ENCODE measurements at places on chromosomes 11 and 22. TPM values are rescaled to one million over a fixed set of nuclear protein-coding genes. Genes with fewer than 3 reads are reported as not detected.

Gene AAMDC
- total RNA-seq, result 103 TPM

Gene TESMIN
- 0.78 TPM for total RNA-seq

Gene SPA17
- 4.7 TPM for total RNA-seq

- H3K36me3 ChIP-seq, result no peaks in the 10 kb centered on the region
- DNase-seq, result no peak
- H3K4me3 ChIP-seq, result no peak overlapping the region
These were observed 547.3 kb upstream of the CADM1 start for GRCh38 chr11:116051494-116051893.

DNA sequence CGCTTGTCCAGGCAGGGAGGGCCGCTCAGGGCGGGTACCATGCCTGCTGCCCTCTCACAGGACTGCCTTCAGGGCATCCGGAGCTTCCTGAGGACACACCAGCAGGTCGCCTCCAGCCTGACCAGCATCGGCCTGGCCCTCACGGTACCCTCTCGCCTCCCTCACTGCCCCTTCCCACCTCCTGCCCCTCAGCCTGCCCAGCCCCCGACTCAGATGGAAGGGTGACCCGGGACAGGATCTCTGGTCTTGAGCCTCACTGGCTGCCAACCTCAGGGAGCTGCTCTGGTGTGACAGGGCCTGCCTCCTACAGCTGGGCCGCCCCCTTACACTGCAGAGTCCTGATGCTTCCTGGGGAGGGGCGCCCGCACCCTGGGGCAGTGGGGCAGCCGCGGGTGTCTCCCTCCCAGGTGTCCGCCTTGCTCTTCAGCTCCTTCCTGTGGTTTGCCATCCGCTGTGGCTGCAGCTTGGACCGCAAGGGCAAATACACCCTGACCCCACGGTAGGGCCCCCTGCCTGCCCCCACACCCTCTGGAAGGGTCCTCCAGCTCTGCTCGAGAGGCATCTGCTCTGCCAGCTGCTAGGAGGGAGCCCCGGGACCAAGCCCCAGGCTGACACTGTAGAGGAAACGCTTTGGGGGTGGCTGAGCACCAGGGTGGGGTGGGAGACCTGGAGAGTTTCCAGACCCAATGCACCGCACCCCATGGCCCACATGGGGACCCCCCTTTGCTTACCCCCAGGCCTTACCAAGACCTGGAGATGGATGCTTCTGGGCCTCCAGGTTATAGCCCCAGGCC lies 14.6 kb downstream of the TSPAN32 start:
- peak overlapping the region; percentile 92 for H3K27ac ChIP-seq
- H3K36me3 ChIP-seq, result no peaks in the 10 kb centered on the region
- H3K27me3 ChIP-seq, result no peaks in the 10 kb centered on the region
- no peak for DNase-seq
- peaks cover 42% of the 10 kb centered on the region for H3K4me1 ChIP-seq

GRCh38 chr11:69274531-69275016 lies 19.4 kb upstream of the MYEOV start:
- H3K4me1 ChIP-seq, result peaks cover 6% of the 10 kb centered on the region
- H3K36me3 ChIP-seq, result no peaks in the 10 kb centered on the region
- no peak overlapping the region for H3K4me3 ChIP-seq
- H3K27ac ChIP-seq, result no peak overlapping the region
- no peak for DNase-seq
- no peaks in the 10 kb centered on the region for H3K27me3 ChIP-seq

DNA sequence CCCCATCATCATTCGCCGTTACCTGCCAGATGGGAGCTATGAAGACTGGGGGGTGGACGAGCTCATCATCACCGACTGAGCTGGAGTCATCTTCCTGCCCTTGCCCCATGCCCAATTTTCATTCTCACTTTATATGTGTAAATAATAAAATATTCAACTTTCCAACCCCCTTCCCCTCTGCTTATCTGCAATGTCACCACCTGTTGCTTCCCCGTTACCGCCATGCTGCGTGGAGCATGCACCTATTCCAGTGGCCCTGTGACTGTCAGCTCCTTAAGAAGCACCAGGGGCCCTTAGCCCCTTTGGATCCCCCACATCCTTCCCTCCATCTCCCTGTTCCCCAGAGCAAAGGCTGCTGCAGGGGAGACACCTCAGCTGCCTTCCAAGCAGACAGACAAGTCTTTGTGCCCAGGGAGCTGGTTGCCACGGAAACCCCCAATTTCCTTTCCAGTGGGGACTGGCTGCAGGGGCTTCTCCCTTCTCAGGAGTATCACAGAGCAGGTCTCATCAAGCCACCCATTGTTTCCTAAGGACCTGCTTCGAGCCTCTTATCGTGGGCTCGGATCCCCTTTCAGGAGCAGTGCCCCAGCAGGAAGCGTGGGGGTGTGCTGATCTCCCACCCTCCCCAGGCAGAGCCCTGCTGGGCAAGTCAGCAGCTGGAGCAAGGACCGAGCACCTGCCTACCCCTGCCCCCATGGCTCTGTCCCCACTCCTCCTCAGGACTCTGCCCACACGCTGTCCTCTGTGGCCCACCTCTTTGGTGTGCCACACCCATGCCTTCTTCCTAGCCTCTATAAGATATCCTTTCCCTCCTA lies 14.3 kb downstream of the POLR2F start:
- H3K27ac ChIP-seq, result no peak overlapping the region
- H3K36me3 ChIP-seq, result peaks cover 20% of the 10 kb centered on the region
- no peak overlapping the region for H3K4me3 ChIP-seq
- DNase-seq, result no peak
- H3K4me1 ChIP-seq, result peaks cover 14% of the 10 kb centered on the region

GRCh38 chr11:74953451-74953850 lies 4.4 kb downstream of the SPCS2 start:
- DNase-seq, result no peak
- no peaks in the 10 kb centered on the region for H3K4me1 ChIP-seq
- H3K27me3 ChIP-seq, result no peaks in the 10 kb centered on the region
- no peak overlapping the region for H3K4me3 ChIP-seq

GRCh38 chr11:65797711-65798110 lies 10.8 kb downstream of the OVOL1 start:
- no peak overlapping the region for H3K27ac ChIP-seq
- H3K36me3 ChIP-seq, result no peaks in the 10 kb centered on the region
- H3K4me3 ChIP-seq, result no peak overlapping the region
- no peak for DNase-seq
- no peaks in the 10 kb centered on the region for H3K27me3 ChIP-seq

- no peak for DNase-seq
- H3K4me3 ChIP-seq, result no peak overlapping the region
- no peaks in the 10 kb centered on the region for H3K4me1 ChIP-seq
- no peaks in the 10 kb centered on the region for H3K36me3 ChIP-seq
- no peaks in the 10 kb centered on the region for H3K27me3 ChIP-seq
These were observed 35.2 kb downstream of the IGLL1 start for GRCh38 chr22:23544852-23545251.

- H3K4me3 ChIP-seq, result no peak overlapping the region
- DNase-seq, result no peak
- H3K27me3 ChIP-seq, result no peaks in the 10 kb centered on the region
- no peaks in the 10 kb centered on the region for H3K36me3 ChIP-seq
- H3K27ac ChIP-seq, result peak overlapping the region; percentile 46
These were observed 158.1 kb downstream of the FBXO7 start for GRCh38 chr22:32632512-32633315.

- no peaks in the 10 kb centered on the region for H3K36me3 ChIP-seq
- H3K27ac ChIP-seq, result no peak overlapping the region
- DNase-seq, result no peak
- H3K4me1 ChIP-seq, result no peaks in the 10 kb centered on the region
- no peaks in the 10 kb centered on the region for H3K27me3 ChIP-seq
These were observed 119.7 kb downstream of the CWF19L2 start for GRCh38 chr11:107337917-107338316.

DNA sequence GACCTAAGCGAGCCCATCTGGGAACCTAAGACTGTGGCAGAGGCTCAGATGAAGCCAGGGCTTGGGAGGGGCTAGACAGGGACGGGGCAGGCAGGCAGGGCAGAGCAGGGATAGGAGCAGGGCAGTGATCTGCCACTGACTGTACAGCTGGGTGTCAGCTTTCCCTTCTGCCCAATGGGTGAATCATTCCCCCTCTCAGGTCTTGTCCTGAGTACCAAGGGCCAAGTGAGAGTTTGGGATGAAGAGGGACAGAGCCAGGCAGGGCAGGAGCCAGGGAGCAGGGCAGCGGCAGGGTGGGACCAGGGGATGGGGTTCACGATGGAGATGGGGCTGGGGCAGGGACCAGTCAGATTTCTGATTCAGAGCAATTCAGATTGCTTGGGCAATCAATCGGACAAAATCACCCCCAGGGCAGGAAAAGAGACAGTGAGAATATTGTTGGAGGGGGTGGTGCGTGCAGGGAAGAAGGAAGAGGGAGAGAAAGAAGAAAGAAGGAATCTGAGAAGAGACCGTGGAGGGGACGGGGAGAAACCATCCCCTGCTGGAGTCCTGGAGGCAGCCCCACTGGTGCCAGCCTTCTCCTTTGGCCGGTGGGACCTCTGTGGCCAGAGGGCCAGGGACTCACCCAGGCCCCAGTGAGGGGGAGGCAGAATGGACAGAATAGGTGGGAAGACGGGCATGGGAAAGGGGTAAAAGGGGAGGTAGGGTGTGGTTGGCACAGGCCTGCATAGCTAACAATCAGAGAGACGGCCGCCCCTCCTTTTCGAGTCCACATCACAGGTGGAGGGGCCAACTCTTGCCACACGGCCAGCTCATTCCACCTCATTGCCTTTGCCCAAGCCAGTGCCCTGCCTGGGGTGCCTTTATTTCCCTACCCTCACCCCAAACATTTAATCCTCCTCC lies 47.2 kb downstream of the CYTH4 start:
- peaks cover 11% of the 10 kb centered on the region for H3K4me1 ChIP-seq
- no peaks in the 10 kb centered on the region for H3K36me3 ChIP-seq
- H3K27ac ChIP-seq, result no peak overlapping the region
- no peak for DNase-seq
- H3K4me3 ChIP-seq, result no peak overlapping the region
- peaks cover 15% of the 10 kb centered on the region for H3K27me3 ChIP-seq

- no peaks in the 10 kb centered on the region for H3K27me3 ChIP-seq
- no peak overlapping the region for H3K27ac ChIP-seq
- H3K36me3 ChIP-seq, result no peaks in the 10 kb centered on the region
- no peak for DNase-seq
- H3K4me1 ChIP-seq, result no peaks in the 10 kb centered on the region
These were observed 359.3 kb downstream of the TENM4 start for GRCh38 chr11:79081471-79082031.

- H3K27me3 ChIP-seq, result no peaks in the 10 kb centered on the region
- DNase-seq, result no peak
These were observed 49.7 kb downstream of the ARRB1 start for GRCh38 chr11:75301601-75302345.

DNA sequence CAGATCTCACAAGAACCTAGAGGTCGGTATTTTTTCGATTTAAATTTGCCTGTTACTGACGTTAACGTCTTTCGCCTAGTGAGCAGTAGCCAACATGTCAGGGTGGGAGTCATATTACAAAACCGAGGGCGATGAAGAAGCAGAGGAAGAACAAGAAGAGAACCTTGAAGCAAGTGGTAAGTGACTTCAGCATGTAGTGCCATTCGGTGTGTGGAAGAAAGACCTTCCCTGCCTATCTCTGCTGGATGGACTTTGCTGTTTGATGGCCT lies 750 bp downstream of the XRCC6 start:
- peaks cover 45% of the 10 kb centered on the region for H3K36me3 ChIP-seq
- H3K27me3 ChIP-seq, result no peaks in the 10 kb centered on the region
- H3K27ac ChIP-seq, result peak overlapping the region; percentile 98
- DNase-seq, result no peak
- H3K4me1 ChIP-seq, result no peaks in the 10 kb centered on the region

DNA sequence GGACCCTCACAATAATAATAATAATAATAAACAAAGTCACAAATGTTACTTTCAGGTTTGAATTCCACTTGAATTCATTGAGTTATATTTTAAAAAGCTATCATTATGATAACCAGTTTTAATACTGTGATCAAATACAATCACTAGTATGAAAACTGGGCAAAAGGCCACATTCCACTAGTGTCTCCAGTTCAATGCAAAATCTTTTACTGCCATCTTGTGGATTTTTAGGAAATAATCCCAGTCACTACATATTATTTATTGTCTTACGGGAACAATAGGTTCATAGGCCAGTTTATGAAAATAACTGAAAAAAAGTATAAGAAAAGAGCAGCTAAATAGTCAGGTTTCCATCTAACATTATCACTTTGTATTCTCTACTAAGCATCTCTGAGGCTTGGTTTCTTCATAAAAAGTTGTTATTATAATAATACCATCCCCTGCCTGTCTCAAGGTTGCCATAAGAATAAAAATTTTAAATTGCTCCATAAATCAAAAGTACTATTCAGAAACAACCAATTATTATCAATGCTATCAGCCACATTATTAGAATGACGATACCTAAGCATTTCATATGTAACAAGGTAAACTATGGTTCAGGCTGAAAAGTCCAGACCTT lies 533.9 kb upstream of the CCDC90B start:
- no peaks in the 10 kb centered on the region for H3K27me3 ChIP-seq
- DNase-seq, result no peak
- H3K4me3 ChIP-seq, result no peak overlapping the region
- no peaks in the 10 kb centered on the region for H3K4me1 ChIP-seq

DNA sequence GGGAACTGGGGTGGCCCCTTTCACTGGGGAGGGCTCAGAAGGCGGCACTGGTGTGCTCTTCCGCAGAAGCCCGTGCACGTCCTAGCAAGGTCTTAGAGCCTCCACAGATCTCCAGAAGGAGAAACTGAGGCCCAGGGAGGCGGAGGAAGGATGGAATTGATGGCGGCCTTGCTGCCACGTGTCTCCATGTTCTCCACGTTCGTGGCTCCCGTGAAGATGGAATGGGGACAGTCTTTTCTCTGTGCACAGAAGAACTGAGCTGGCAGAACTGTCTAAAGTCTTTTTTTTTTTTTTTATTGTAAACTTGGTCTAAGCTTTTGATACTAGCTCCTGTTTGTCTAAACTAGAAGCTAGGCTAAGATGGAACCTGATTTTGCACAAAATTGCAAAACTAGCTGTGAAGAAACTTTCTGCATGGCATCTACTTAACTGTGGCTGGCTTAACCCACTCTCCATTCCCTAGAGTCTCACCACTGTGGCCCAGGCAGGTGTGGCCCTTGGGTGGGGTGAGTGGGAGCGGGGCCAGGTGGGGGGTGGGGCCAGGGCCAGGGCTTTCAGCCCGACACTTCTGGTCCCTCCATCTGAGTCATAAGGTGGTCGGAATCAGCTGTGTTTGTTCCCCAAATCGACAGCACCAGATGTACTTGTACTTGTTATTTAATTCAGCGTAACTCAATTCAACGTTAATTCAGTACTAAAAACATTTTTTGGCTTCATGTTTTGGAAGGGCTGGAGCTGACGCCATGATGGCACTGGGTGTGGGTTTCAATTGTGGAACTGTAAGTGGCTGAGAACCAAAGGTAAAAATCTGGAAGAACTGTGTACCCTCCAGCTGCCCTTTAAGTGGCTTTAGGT lies 120.7 kb downstream of the MPPED1 start:
- H3K36me3 ChIP-seq, result no peaks in the 10 kb centered on the region
- no peak overlapping the region for H3K4me3 ChIP-seq
- H3K27me3 ChIP-seq, result no peaks in the 10 kb centered on the region
- no peak for DNase-seq

GRCh38 chr22:36343720-36344105 lies 44.1 kb downstream of the MYH9 start:
- no peak for DNase-seq
- H3K4me3 ChIP-seq, result no peak overlapping the region
- peaks cover 95% of the 10 kb centered on the region for H3K4me1 ChIP-seq
- no peaks in the 10 kb centered on the region for H3K27me3 ChIP-seq
- H3K36me3 ChIP-seq, result peaks cover 92% of the 10 kb centered on the region

GRCh38 chr11:78100676-78101472 lies 21.2 kb upstream of the NDUFC2 start:
- no peak overlapping the region for H3K27ac ChIP-seq
- no peak for DNase-seq
- peaks cover 22% of the 10 kb centered on the region for H3K36me3 ChIP-seq
- no peak overlapping the region for H3K4me3 ChIP-seq
- H3K4me1 ChIP-seq, result no peaks in the 10 kb centered on the region
